ENCODE measurements at places on chromosomes 13 and 19.
A peak's percentile ranks its signal among the peaks of the same experiment; 100 is the strongest.

- no peak for DNase-seq
These were observed 155.5 kb downstream of the FLT1 start for GRCh38 chr13:28339419-28339818.

DNA sequence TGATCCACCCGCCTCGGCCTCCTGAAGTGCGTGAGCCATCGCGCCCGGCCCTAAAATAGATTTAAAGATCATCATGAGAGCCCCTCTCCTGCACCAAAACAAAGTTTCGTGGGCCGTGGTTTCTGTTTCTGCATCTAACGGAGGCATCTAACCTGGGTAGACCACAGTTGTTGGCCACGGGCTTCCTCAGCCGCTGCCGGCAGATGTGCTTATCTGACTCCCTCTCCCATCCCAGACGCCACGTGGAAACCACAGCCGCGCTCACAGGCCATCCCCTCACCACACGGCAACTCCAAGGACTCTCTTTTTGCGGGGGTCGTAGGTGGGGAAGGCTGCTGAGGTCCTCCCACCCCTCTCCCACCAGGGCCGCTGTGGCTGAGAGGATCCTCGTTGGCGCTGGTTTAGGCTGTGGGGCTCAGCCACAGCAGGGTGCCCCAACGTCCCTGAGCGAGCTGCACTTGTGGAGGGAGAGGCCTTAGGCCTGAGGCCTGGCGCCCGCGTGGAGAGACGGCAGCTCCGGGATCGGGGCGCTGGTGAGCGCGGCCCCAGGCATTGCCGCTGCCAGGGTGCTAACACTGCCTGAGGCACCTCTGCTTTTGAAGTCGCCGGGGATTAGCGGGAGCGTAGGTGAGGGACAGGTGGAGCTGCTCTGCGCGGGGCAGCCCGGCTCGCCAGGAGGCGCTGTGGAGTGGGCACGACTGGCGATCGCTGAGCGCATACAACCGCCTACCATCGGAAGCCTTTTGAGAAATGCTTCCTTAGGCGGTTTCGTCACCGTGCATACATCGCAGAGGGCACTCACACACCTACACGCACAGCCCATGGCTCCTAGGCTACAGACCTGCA lies 8.9 kb downstream of the ZSCAN1 start:
- DNase-seq: no peak

DNA sequence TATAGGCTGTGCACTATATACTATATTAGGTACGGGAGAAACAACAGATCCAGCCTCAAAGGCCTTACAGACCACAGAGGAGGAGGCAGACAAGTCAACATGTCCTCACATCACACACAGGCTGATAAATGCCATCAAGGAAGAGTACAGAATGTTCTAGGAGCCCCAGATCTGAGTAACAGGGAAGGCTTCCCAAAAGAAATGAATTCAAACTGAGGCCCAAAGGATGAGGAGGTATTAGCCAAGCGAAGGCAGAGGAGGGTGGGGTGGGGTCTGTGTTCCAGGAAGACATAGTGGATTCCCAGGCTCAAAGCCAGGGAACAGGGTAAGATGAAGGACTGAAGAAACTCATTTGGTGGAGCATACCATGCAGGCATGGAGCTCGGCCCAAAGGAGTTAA lies 55.1 kb downstream of the RXFP2 start:
- DNase-seq: no peak

- DNase-seq: no peak
These were observed 35.2 kb upstream of the SLC46A3 start for GRCh38 chr13:28753946-28754345.

DNA sequence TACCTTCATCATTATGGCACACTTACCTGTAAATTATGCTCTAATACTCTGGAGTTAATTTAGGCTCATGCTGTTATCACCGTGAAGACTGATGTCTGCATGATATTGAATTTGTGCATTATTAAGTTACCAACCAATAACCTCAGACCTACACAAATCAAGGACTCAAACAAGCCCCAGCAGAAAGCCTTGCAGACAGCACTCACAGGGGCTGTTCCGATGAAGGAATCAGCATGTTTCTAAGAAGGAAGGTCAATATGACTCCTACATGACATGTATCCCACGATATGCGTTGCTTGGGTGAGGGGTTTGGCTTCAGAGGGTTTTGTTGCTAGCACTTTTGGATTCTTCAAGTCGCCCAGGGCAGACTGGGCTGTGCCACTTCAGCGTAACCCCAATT lies 1071.2 kb upstream of the SLC10A2 start:
- DNase-seq: no peak

- no peak for DNase-seq
These were observed 18.4 kb downstream of the SPATA13 start for GRCh38 chr13:24178847-24179485.

- no peak for DNase-seq
These were observed 50.1 kb upstream of the ZNF573 start for GRCh38 chr19:37829526-37829925.

GRCh38 chr19:3045885-3046697 lies 16.2 kb downstream of the TLE5 start:
- no peak for DNase-seq

DNA sequence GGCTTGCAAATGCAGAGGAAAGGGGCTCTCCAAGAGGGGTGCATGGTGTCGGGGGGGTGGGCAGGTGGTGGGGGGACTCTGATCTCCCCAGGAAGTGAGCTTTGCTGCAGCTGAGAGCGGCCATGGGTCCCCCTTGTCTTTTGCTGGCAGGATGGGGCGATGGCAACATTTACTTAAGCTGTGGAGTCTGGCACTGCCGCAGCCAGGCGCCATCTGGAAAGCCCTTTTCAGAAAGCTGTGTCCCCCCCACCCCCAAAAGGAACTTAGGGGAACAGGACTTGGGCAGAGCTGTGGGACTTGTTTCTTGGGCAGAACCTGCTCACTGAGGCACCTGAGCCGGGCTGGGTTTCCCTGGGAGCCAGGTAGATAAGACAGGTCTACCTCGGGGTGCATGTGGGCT lies 80.7 kb downstream of the ZNF536 start:
- no peak for DNase-seq

DNA sequence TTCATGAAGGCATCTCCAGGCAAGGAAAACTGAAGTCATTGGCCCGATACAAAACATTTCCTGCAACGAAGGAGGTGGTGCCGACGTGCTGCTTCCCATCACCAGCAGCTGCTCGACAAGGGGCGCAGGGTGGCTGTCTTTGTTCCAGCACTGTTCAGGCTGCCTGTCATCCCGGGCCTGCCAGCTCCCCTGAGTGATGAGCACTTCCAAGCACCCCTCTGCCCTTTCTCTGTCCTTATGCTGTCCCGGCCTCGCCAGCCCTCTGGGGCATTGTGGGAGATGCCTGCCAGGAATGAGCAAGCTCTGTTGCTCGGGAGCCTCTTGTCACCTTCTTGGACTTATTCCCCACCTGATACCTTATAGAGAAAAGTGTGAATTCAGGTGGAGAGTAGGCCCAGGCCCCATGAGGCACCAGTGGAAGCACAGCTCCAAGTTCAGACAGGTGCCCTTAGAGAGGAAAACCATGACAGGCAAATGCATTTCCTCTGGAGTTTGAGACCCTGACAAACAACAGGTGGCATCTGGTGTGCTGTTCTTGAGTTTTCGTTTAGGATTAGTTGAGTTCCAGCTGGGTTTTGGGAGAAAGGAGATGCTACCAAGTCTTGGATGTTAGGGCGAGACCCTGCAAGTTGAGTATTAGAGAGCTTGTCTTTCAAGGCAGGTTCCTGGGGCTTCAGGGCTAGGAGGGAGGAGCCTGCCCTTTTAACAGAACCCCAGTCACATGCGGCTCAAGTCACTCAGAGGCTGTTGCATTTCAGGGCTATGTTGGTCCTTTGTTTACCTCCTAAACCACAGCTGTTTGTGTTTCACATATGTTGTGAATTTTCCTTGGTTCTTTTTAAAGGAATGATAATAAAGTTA lies 21.4 kb downstream of the BBC3 start:
- no peak for DNase-seq

DNA sequence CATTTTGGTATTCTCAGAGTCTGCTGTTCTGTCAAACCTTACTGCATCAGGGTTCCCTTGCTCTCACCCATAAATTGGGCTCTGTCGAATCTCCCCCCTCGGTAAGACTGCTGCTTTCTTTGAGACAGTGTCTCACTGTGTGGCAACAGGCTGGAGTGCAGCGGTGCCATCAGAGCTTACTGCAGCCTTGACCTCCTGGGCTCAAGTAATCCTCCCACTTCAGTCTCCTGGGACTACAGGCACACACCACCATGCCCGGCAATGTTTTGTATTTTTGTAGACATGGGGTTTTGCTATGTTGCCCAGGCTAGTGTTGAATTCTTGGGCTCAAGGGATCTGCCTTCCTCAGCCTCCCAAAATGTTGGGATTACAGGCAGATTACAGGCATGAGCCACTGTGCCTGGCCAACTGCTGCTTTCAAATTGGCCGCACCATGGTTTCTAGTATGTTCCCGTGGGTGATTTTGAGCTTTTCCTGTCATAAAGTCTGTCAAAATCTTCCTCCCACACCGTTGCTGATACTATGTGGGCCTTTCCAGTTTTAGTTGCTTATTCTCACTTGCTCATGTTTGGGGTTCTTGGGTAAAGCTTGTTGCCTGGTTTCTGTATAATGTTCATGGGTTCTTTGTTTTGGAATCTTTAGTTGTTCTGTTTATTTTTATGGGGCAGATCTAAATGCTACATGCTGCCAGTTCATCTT lies 10.6 kb downstream of the RFC3 start:
- no peak for DNase-seq

DNA sequence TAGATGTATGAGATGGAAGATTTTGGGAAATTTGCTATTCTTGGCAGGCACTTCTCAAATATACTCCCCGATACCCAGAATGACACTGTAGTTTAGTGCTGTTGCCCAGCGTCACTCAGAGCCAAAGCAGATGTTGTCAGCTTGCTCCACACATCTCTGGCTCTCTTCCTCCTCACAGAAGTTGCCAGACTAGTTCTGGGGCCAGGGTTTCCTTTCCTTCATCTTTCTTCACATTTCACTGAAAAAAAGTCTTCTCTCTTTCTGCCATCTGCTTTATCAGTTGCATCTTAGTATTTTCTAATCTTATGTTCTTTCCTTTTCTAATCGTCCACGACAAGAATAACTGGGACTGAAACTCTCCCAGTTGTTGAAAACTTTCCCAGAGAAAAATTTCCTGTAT lies 251.4 kb downstream of the RGCC start:
- no peak for DNase-seq

DNA sequence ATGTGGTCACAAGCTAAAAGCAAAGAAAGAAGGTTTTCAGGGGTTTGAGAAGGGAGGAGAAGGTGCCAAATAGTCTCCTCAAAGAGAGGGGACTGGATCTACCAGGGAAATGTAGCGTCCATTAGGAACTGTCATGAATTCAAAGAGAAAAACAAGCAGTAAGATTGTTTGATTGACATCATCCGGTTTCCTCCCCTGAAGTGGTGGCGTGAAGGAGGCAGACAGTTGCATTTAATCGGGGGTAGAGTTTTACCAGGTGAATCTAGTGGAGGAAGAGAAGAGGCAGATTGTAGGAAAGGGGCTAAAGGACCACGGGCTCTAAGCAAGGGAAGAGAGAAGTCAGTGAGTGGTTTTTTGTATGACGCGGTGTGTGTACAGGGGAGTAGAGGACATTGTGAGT lies 13.0 kb upstream of the CYSLTR2 start:
- no peak for DNase-seq

- no peak for DNase-seq
These were observed 56.0 kb downstream of the EPS15L1 start for GRCh38 chr19:16415806-16416205.

- DNase-seq: peak; percentile 59
These were observed 287.3 kb downstream of the COG6 start for GRCh38 chr13:39942552-39943273.

DNA sequence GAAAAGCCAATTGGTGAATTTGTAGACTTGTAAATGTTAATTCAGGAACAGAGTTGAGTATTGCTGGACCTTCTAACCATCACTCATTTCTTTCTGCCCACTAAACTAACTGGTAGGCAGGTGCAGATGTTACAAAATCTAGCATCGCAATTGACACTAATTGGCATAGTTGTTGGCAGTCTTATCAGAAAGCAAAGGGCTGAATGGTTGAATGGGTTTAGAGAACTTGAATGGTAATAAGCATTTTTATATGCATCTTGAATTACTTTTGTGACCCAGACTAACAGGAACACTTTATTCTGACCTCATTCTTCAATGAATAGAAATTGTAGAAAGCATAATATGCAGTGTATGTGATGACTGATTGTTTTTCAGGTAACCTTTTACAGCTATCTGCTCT lies 189.1 kb downstream of the GGACT start:
- DNase-seq: no peak

- DNase-seq: no peak
These were observed 151.9 kb downstream of the LACC1 start for GRCh38 chr13:44031555-44031954.

DNA sequence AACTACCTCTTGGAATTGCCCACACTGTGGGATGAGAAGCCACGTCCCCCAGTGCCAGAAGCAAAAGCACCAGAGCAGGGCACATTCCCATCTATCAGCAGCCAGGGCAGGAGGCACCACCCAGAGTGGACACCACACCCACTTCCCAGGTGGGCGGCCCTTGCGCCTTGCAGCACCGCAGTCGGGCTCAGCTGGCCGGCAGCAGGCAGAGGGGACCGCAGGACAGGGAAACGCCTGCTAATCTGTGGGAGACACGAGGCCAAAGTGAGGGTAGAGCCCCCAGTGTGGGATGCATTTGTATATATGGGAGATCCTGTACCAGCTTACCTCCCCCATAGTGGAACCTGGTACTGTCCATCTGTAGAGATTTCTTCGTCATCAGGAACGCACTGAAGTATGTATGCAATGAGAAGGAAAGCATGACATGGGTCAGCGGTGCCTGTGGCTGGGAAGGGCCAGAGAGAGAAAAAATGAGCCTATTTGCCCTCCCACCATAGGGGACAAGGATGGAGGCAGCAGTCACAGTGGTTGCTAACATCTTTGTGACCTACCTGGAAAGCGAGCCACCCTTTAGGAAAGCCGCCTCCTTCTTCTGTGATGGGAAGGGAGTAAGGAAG lies 30.9 kb upstream of the NPAS1 start:
- no peak for DNase-seq

GRCh38 chr13:88429862-88430261 lies 758.7 kb downstream of the SLITRK5 start:
- DNase-seq: no peak

- DNase-seq: peak; percentile 30
These were observed 37.5 kb downstream of the SUGP2 start for GRCh38 chr19:18995804-18996241.

- no peak for DNase-seq
These were observed 10.0 kb upstream of the VWA8 start for GRCh38 chr13:41970918-41971317.

- DNase-seq: no peak
These were observed at the start of gene GRIN2D for GRCh38 chr19:48393559-48394330. Gene GRIN2D (plus strand): TSS chr19:48393668. CDS start chr19:48398393, 4,725 bp downstream.

DNA sequence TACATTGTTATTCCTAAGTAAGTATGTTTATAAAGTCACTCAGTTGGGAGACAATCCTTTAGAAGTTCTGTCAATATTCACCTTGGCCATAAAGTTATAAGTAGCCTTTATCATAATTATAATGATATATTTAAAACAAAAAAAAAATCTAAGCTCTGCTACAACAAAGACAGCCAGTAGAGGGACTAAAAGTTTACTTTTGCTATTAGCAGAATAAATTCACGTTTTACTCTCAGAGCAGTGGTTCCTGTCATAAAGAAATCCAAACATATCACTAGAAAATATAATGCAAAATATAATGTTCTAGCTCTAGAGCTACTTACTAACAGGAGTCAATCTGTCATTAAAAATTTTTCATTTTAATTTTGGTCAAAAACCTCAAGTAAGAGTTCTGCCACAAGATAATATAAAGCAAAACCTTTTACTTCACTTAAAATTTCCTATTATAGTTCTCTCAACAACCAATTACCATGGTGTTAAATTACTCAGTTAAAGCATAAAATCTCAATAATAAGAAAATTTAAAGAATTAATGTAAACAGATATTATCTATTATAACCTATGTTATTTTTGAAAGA lies 17.7 kb downstream of the INTS6 start:
- no peak for DNase-seq
